Right ventricle myocardium inferior (tissue), 1 donor: ENCODE measurements at places on chromosomes 3 and 15. TPM values are rescaled to one million over a fixed set of nuclear protein-coding genes. Genes with fewer than 3 reads are reported as not detected.

Gene CCR9
- total RNA-seq = not detected

DNA sequence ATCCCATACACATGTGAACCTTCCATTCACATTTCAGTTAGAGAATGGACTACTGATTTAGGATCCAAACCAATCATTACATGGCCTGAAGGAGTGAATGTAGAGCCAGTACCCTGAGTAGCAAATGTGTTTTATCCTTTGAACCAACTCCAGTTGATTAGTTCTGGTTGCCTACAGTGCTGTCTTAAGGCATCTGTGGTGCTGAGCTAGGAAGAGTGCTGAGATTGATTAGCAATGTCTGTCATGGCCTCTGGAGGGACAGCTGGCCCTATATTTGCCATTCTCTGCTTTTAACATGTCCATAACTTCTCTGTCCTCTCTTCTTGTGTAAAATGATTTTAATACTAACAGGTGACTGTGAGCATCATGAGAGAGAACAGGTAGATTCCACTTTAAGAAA is 11.1 kb downstream of the LRTM1 start:
- no peak for DNase-seq

- DNase-seq = no peak
Observed at GRCh38 chr15:59997070-59997701, 6.9 kb upstream of the FOXB1 start.

- no peak for DNase-seq
Observed at GRCh38 chr15:37359101-37359892, 258.9 kb upstream of the MEIS2 start.

Gene CSTA
- 2.5 TPM for total RNA-seq

GRCh38 chr3:16236856-16237393 is 27.8 kb downstream of the DPH3 start:
- no peak for DNase-seq

DNA sequence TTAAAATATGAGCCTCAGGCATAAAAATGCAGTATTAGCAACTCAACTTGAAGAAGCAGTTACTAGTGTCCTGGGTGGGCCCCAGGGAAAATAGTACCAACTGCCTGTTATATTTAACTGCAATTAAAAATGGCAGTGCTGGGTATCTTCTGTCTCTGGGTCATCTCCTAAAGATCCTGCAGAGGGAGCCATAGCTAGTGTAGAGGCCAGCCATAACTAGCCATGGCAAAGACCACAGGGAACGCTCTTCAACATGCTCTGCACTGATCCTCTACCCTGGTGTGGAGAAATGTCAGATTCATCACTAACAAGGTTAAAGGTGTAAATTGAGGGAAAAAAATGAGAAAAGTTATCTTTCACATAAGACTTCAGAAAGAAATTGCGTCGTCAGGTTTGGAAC is 181.3 kb downstream of the SNRPN start:
- DNase-seq = no peak

Gene ATP10A
- total RNA-seq = 1.7 TPM

GRCh38 chr15:54321426-54321825 is 343.2 kb downstream of the UNC13C start:
- no peak for DNase-seq

Gene GNAT1
- not detected for total RNA-seq

GRCh38 chr3:4746241-4746958 is 232.8 kb upstream of the BHLHE40 start:
- DNase-seq = peak; percentile 66

Gene HDAC11
- 37.5 TPM for total RNA-seq

DNA sequence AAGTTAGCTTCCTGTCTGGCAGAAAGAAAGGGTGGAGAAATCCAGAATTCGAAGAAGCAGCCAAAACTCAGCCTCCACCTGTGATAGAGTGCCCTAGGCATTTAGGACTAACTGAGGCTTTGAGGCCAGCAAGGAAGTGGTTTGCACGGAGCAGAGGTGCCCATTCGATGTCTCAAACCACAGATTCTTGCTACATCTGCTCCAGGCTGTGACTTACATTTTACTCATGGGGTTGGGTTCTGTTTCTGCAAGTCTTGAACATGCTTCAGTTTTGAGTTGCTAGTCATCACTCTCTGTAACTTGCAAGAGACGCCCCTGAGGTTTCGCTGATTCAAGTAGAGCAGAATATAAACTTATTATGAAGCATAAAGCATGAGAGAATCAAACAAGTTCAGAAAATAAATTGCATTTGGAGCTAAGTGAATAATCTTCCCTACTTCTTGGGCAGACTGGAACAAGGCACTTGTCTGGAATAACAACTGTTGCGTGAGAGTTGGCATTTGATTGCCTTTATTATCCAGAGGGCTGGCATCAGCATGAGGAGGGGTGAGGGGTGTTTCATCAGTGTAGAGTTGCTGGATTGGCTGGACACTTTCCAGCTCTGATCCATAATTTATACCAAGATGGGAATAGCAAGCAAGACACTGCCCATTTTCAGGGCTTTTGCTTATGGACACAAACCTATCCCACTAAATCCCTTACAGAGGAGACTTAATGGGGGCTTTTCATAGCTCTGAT is 256.5 kb downstream of the AGBL1 start:
- DNase-seq = no peak

DNA sequence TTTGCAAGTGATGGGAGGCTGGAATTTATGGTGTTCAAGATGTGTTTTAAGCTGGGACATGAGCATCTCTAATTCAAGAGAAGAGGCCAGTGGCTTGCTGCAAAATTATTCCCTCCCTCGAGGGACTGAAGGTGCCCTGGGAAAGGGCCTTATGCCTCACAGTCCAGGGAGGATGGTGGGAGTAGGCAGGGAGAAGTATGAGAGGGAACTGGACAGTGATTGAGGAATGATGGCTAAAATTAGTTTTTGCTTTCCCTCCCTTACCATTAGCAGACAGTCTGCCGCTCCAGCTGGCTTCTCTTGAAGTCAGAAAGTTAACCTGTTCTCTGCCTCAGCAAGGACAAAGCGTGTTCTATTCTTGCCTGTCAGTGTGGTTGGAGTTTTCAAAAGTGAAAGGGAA is 139.8 kb upstream of the SEMA6D start:
- no peak for DNase-seq

Gene RTP3
- total RNA-seq = not detected

DNA sequence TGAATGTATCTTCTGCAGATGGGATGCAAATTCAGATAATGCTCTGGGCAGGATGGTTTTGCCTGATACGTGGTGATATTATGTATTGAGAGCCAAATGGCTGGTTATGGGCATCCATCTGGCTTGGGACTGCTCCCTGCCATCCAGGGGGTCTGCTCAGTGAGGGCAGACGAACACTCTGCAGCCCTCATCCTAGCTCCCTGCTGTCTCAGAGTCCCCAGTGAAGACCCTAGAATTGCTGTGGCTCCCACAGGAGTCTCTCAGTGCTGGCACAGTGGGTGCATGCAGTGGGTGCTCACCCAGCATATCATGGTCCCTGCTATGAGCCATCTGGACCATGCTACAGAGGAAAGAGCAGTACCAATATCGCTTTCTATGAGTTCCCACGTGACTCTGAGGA is 10.3 kb downstream of the CX3CR1 start:
- no peak for DNase-seq

GRCh38 chr15:78625606-78626280 is 4.9 kb upstream of the CHRNA3 start:
- no peak for DNase-seq

DNA sequence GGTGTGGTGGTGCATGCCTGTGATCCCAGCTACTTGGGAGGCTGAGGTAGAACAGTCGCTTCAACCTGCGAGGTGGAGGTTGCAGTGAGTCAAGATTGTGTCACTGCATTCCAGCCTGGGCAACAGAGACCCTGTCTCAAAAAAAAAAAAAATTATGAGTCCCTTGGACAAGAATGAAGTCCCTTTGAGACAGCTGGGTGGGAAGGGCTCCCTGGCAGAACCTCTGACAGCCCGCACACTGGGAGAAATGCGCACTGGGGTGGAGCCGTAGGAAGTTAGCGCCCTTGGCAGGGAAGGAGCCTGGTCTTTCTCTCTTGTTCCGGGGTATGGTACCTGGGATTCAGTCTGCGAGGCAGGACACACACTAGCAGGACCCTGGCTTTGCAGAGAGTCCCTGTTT is 51.4 kb downstream of the SLC30A4 start:
- no peak for DNase-seq

GRCh38 chr15:40398413-40398873 is 7.2 kb upstream of the IVD start:
- no peak for DNase-seq

- DNase-seq = no peak
Observed at GRCh38 chr3:52774901-52775864, 2.2 kb upstream of the ITIH1 start.

GRCh38 chr3:45003859-45004258 is 22.2 kb upstream of the CLEC3B start:
- DNase-seq = no peak

DNA sequence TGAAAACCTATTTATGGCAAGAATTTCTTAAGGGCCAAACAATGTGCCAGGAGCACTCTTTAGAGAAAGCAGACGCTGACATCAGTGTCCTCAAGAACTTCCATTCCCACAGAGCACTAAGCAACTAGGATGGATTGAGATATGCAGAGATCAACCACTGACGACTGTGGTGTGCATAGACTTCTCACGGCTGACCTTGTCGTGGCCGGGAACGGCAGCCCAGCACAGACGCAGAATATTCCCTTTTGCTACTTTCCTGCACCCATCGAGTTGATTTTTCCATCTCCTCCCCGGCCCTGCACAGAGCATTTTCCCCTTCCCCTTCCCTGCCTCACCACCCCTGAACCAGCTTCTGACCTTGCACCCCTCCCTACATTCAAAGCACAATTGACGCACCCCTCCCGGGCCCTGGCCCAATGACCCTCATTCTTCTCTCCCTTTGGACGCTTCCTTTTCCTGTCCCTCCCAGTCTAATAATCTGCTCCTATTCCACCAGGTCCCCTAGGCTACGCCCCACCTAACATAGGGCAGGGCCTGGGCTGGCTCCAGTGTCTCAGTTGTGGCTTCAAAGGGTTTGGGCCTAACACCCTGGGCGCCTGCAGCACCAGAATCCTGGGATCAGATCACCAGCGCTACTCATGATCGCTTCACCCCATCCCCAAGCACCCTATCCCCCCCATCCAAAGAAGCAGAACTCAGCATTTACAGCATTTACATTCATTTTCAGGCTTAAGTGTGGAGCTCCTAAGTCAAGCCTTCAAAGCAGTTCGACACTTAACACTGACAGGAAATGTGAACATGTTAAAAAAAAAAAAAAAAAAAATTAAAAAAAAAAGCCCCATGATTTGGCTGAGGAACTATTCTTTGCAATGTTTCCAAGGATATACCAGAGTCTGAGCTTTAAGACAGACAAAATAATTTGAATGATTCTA is 151.2 kb downstream of the FOXP1 start:
- peak; percentile 67 for DNase-seq

DNA sequence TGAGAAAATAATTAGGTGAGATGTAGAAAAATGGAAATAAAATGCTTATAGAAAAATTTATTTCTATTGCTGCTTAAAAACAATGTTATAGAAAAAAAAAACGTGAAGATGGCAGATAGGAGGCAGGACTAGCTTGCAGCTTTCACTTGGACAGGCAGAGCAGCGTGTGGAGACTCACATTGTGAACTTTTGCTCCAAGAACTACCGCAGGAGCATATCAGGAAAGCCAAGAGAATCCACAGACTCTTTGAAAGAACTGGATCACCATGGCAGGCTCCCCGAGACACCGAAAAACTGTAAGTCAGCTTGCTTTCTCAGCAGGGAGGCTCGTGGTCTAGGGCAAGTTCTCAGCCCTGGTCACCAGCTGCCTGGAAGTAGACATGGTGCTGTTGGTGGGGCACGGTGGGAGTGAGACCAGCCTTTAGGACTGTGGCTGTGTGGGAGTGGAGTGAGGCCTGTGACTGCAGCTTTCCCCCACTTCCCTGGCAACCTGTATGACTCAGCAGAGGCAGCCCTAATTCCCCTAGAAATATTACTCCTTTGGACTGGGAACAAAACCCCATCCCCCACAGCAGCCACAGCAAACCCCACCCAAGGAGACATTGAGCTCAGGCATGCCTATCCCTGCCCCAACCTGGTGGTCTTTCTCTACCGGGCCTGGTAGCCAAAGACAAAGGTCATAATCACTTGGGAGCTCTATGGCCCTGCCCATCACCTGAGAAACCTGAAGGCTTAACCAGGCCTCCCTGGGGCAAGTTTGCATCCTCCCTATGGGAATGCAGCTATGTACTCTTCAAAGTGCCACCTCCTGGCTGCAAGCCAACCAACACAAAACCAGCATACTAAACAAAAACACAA is 22.8 kb downstream of the STRIT1 start:
- DNase-seq = no peak

DNA sequence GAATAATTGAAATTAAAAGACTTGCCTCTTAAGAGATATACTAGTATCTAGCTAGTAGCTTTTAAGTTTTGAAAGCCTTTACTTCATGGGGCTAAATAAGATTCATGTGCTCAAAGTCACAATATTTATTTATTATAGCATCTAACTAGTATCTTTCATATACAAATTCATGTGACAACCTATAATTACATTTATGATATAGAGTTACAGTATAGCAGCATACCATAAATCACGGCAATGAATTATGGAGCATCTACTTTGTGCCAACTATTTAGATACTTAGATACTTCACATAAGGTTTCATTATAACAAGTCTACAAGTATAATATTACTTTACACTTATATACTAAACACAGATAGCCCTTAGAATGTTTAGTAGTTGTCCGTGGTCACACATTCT is 229.4 kb downstream of the TPRG1 start:
- DNase-seq = no peak

- DNase-seq = no peak
Observed at GRCh38 chr15:40128766-40129660, 20.3 kb upstream of the BMF start.

- DNase-seq = no peak
Observed at GRCh38 chr3:125767641-125768040, 172.3 kb upstream of the OSBPL11 start.

- DNase-seq = no peak
Observed at GRCh38 chr15:63446255-63446654, 58.1 kb upstream of the USP3 start.

GRCh38 chr3:196219970-196220311 is 3.6 kb downstream of the SLC51A start:
- DNase-seq = no peak

DNA sequence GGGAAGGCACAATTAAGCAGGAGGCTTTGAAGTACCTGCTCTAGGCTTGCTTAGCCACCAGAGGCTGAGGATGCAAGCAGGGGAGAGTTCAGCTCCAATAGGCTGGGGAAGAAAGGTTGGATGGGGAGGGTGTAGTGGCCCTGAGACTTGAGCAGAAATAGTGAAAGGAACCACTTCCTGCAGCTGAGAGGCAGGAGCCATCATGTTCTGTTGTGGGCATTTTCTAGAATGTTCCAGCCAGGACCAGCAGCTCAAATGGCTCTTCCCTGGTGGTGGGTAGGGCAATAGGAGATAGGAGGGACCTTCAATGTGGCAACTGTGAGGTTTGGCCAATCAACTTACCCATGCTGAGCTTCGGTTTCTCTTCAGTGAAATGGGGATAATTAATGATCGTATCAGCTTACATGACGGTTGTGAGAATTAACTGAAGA is 79.1 kb upstream of the CGNL1 start:
- no peak for DNase-seq
